ENCODE measurements at places on chromosomes 16 and 17. TPM values are rescaled to one million over a fixed set of nuclear protein-coding genes. Genes with fewer than 3 reads are reported as not detected.

The IRX3 gene
- polyA plus RNA-seq: 13.5 TPM

The CACNA1G gene
- not detected for polyA plus RNA-seq

The HCRT gene
- not detected for polyA plus RNA-seq

The CHP2 gene
- 6.8 TPM for polyA plus RNA-seq

The CRYBA1 gene
- not detected for polyA plus RNA-seq

The IFT20 gene
- 52.6 TPM for polyA plus RNA-seq

The ZFP90 gene
- polyA plus RNA-seq: 10.9 TPM

The PIRT gene
- polyA plus RNA-seq: not detected

The SLFN14 gene
- not detected for polyA plus RNA-seq

DNA sequence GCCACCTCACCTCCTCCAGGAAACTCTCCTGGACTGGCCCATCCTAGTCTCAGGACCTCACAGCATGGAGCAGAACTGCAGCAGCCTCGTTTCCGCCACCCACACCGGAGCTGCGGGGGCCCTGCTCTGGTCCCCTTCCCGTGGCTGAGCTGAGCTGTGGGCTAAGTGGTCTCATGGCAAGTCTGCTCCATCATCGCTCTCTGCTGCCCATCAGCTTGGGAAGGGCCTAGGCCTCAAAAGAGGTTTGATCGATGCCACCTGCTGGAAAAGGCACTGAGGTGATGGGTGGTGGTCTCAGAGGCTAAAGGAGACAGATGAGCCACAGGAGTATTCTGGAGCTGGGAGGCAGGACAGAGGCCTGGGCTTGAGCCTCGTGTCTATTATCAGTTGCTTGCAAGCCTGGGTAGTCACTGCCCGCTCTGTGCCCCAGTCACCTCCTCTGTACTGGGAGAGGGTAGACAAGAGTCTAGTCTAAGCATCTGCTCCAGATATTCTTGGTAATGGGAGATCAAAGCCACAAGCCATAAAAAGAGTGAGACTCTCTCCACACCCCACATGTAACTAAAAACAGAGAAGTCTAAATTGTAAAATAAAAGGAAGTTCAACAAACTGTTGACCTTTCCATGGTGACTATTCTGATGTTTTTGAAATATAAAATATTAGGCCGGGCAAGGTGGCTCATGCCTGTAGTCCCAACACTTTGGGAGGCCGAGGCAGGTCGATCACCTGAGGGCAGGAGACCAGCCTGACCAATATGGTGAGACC, 1.6 kb downstream of the ITGAE start:
- H3K36me3 ChIP-seq: no peaks in the 10 kb centered on the region
- H3K27ac ChIP-seq: no peak overlapping the region
- no peaks in the 10 kb centered on the region for H3K4me1 ChIP-seq
- DNase-seq: no peak
- no peak overlapping the region for H3K4me3 ChIP-seq
- no peaks in the 10 kb centered on the region for H3K27me3 ChIP-seq

DNA sequence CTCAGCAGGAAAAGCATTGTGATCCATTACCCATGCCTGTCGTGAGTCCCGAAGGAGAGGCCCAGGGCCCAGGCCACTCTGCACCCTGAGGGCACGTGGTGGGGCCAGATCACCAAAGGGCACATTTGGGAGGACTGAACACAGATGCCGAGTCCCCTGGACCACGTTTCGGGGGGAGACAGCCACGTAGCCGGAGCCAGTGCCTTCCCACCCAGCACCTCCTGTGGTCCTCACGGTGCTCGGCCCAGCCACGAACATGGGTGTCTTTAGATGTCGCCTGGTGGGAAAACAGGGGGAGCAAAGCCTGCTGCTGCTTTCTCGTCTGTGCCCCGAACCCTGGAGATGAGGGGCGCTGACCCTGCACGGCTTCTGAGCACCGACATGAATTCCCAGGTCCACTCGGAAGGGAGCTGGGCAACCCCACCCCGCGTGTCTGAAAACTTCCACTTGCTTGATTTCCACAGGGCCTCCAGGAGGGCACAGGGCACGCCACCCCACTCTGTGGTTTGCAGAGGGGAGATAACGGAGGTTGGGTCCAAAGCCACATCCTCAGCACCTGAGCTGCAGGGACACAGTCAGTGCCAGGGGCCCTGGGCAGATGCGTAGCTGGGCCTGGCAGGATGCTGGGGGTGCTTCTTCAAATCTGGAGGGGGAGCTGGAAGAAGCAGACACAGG, 14.4 kb downstream of the CBFA2T3 start:
- no peaks in the 10 kb centered on the region for H3K4me1 ChIP-seq
- no peaks in the 10 kb centered on the region for H3K36me3 ChIP-seq
- H3K27me3 ChIP-seq: no peaks in the 10 kb centered on the region
- no peak overlapping the region for H3K4me3 ChIP-seq

GRCh38 chr17:48253975-48254374, 146.4 kb downstream of the SNX11 start:
- no peaks in the 10 kb centered on the region for H3K4me1 ChIP-seq
- no peak overlapping the region for H3K4me3 ChIP-seq
- no peak overlapping the region for H3K27ac ChIP-seq
- no peaks in the 10 kb centered on the region for H3K36me3 ChIP-seq
- H3K27me3 ChIP-seq: no peaks in the 10 kb centered on the region

DNA sequence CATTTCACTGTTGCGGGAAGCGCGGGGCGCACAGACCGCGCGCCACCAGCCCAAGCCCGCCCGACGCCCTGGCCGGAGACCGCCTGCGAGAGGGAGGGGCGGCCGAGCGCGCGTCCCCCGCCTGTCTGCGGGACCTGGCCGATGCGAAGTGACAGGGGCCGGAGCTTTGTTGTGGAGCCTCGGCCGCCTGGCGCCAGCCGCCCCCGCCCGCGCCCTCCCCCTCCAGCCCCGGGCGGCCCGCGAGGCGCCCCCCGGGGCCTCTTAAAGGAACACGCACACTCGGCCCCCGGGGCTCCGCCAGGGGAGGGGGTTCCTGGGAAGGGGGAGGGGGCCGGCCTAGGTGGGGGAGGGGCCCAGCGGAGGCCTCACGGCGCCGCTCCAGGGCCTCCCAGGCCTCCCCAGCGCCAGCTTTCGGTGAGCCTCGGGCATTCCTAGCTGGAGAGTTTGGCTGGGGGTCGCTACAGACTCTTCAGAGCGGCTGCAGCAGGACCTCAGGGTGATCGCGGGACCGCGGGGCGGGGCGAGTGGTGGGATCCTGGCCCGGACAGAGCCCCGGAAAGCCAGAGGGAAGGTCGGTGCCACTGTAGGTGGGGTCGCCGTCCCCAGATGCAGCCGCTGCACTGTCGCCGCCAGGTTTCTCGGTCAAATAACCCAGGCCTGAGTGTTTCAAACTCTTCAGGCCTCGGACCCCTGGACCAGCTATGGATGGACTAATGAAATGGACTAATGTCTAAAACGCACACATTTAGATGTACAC, 2.4 kb upstream of the TBX2 start:
- no peaks in the 10 kb centered on the region for H3K4me1 ChIP-seq
- no peaks in the 10 kb centered on the region for H3K36me3 ChIP-seq

- H3K36me3 ChIP-seq: no peaks in the 10 kb centered on the region
- H3K4me1 ChIP-seq: no peaks in the 10 kb centered on the region
- peaks cover 7% of the 10 kb centered on the region for H3K27me3 ChIP-seq
Measured at GRCh38 chr16:55480228-55480655, 1.2 kb downstream of the MMP2 start.

DNA sequence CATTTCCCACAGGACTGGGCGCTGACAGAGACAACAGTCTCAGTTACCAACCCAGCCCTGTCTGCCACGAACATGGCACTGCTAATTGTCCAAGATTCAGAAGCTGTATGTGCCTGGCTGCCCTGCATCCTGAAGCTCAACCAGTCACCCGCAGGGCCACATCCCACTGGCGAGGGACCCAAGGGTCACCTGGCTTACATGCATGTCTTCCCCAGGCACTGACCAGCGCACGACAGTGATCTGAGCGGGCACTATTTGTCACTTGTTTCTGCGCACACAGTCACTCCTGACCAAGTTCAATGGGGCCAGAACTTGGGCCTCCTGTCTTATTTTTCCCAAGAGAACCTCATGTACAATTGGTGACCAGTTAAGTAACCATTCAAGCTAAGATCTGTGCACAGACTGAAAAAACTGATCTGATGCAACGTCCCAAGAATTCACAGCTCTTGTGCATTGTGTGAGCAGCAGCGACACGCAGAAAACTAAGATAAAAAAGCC, 13.1 kb downstream of the USP7 start:
- no peaks in the 10 kb centered on the region for H3K4me1 ChIP-seq
- H3K27ac ChIP-seq: no peak overlapping the region
- no peaks in the 10 kb centered on the region for H3K36me3 ChIP-seq
- H3K27me3 ChIP-seq: no peaks in the 10 kb centered on the region

GRCh38 chr16:84806256-84806889, 13.4 kb upstream of the CRISPLD2 start:
- no peak overlapping the region for H3K4me3 ChIP-seq
- H3K4me1 ChIP-seq: no peaks in the 10 kb centered on the region
- DNase-seq: no peak
- H3K27ac ChIP-seq: no peak overlapping the region

DNA sequence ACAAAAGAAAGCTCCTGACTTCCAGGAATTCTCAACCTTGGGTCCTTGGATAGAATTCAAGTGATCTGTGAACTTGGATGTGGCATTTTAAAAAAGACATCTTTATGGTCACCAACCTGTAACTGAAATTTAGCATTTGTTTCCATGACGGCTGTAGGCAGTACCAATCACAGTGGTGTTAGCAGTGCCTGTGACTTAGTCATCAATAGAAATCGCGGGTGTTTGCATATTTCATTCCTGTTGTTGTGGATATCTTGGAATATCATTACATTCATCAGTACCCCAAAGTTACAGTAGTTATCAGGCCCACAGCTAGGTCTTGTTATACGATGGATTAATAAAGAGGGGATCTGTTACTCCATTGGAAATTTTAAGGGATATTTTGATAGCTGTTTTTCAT, 81.6 kb downstream of the CMIP start:
- H3K4me3 ChIP-seq: no peak overlapping the region
- H3K27ac ChIP-seq: no peak overlapping the region
- H3K4me1 ChIP-seq: peaks cover 28% of the 10 kb centered on the region
- no peaks in the 10 kb centered on the region for H3K27me3 ChIP-seq
- H3K36me3 ChIP-seq: no peaks in the 10 kb centered on the region

GRCh38 chr16:76195648-76196047, 81.6 kb upstream of the CNTNAP4 start:
- no peak overlapping the region for H3K27ac ChIP-seq
- H3K36me3 ChIP-seq: no peaks in the 10 kb centered on the region
- no peak for DNase-seq
- H3K4me3 ChIP-seq: no peak overlapping the region

DNA sequence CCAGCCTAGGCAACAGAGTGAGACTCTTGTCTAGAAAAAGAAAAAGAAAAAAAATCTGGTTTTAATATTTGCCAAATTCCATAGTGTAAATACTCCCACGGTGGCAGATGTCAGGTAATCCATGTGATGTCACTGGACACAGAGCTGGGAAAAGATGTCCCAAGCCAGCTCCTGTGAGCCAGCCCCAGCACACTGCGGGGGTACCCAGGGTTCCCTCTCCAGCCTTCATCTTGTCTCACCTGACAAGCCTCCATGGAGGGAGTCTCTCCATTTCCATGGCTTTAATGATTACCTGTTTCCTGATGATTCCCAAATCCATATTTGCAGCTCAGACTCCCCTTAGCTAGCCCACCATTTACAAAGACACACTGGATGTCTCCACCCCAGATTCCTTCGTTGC, 4.6 kb downstream of the CD300LB start:
- H3K27ac ChIP-seq: no peak overlapping the region
- DNase-seq: no peak
- H3K4me3 ChIP-seq: no peak overlapping the region

- no peak overlapping the region for H3K27ac ChIP-seq
- peaks cover 9% of the 10 kb centered on the region for H3K4me1 ChIP-seq
- H3K4me3 ChIP-seq: no peak overlapping the region
- H3K36me3 ChIP-seq: no peaks in the 10 kb centered on the region
- no peak for DNase-seq
Measured at GRCh38 chr17:57046749-57047148, 38.3 kb upstream of the AKAP1 start.

DNA sequence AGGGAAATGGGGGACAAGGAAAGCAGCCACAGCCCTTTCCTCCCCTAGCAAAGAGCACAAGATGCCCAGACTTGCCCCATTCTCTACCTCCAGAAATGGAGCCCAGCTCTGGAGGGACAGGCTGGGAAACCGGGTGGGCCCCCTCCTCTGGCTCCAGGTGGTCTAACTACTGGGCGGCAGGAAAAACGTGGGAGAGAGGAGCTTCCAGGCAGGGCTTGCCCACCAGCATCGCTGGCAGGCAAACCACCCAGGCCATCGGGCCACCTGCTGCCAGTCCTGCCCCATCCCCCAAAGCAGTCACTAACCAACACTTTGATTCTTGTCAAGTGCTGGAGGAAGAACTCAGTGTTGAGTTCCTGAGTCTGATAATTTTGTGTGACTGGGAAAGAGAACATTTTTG, 15.6 kb downstream of the ANKS3 start:
- no peak overlapping the region for H3K27ac ChIP-seq
- DNase-seq: no peak
- H3K27me3 ChIP-seq: no peaks in the 10 kb centered on the region
- no peaks in the 10 kb centered on the region for H3K4me1 ChIP-seq
- H3K4me3 ChIP-seq: no peak overlapping the region
- H3K36me3 ChIP-seq: no peaks in the 10 kb centered on the region

- H3K36me3 ChIP-seq: no peaks in the 10 kb centered on the region
- peaks cover 6% of the 10 kb centered on the region for H3K4me1 ChIP-seq
- no peak overlapping the region for H3K4me3 ChIP-seq
- no peak overlapping the region for H3K27ac ChIP-seq
- no peak for DNase-seq
Measured at GRCh38 chr17:3735515-3735914, 11.8 kb downstream of the HASPIN start.

- no peaks in the 10 kb centered on the region for H3K27me3 ChIP-seq
- H3K4me3 ChIP-seq: no peak overlapping the region
- DNase-seq: no peak
Measured at GRCh38 chr17:57586196-57586740, 158.8 kb downstream of the CCDC182 start.

GRCh38 chr16:56600398-56600999, 7.9 kb upstream of the MT2A start:
- DNase-seq: no peak
- no peaks in the 10 kb centered on the region for H3K27me3 ChIP-seq
- H3K4me1 ChIP-seq: no peaks in the 10 kb centered on the region
- H3K27ac ChIP-seq: no peak overlapping the region

DNA sequence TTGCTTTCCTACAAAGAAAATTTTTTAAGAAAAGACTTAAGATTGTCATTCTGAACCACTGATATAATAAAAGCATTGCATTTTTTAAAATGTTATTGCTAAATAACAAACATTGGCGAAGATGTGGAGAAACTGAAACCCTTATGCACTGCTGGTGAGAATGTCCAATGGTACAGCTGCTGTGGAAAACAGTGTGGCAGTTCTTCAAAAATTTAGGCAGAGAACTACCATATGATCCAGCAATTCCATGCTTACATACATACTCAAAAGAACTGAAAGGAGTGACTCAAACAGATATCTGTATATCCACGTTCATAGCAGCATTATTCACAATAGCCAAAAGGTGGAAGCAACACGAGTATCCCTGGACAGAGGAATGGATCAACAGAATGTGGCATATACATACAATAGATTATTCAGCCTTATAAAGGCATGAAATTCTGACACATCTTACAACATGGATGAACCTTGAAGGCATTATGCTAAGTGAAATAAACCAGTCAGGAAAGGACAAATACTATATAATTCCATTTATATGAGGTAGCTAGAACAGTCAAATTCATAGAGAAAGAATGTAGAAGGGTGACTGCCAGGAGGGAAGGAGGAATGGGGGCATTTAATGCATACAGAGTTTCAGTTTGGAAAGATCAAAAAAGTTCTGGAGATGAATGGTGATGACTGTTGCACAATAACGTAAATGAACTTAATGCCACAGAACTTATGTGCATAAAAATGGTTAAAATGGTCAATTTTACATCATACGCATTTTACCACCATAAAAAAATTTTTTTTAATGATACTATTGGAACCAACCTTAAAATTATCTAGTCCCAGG, 92.1 kb downstream of the CACNG1 start:
- peaks cover 13% of the 10 kb centered on the region for H3K36me3 ChIP-seq
- H3K27me3 ChIP-seq: no peaks in the 10 kb centered on the region
- no peak for DNase-seq
